Type B pancreatic cell (in vitro differentiated cells): ENCODE measurements at places on chromosomes 1 and 21. TPM values are rescaled to one million over a fixed set of nuclear protein-coding genes. Genes with fewer than 3 reads are reported as not detected.

SYT14 gene
- total RNA-seq, result 3.9 and 5.7 TPM in 2 replicates

CDA gene
- 1.5 and 3.0 TPM in 2 replicates for total RNA-seq

ITLN2 gene
- total RNA-seq, result 0.99 and 1.7 TPM in 2 replicates

CAPN2 gene
- total RNA-seq, result 111 and 120 TPM in 2 replicates

ATP6V1G3 gene
- total RNA-seq, result 0.69 and 0.89 TPM in 2 replicates

RAB7B gene
- 0.26 and 0.82 TPM in 2 replicates for total RNA-seq

APOBEC4 gene
- total RNA-seq, result not detected in 2 replicates

CHI3L2 gene
- 0.72 and 3.4 TPM in 2 replicates for total RNA-seq

MCOLN2 gene
- total RNA-seq, result 0.19 and 0.31 TPM in 2 replicates

FBXO2 gene
- total RNA-seq, result 5.9 and 7.4 TPM in 2 replicates

CAMSAP2 gene
- 27.4 and 28.5 TPM in 2 replicates for total RNA-seq

C2CD4D gene
- 0.43 and 0.45 TPM in 2 replicates for total RNA-seq

CELA2A gene
- 0.67 and 3.5 TPM in 2 replicates for total RNA-seq

BSND gene
- total RNA-seq, result 0.05 TPM in 1 of 2 replicates, not detected in the other

PHLDA3 gene
- total RNA-seq, result 59.3 and 132 TPM in 2 replicates

IQGAP3 gene
- 17.6 and 35.3 TPM in 2 replicates for total RNA-seq

ATP13A2 gene
- total RNA-seq, result 66.4 and 80.3 TPM in 2 replicates

IGSF21 gene
- 0.67 and 0.94 TPM in 2 replicates for total RNA-seq

IL10RB gene
- 13.8 and 19.1 TPM in 2 replicates for total RNA-seq

ANKRD34A gene
- total RNA-seq, result 0.12 and 0.94 TPM in 2 replicates

ADCY10 gene
- total RNA-seq, result 0.14 and 0.39 TPM in 2 replicates

AGO3 gene
- 20.1 and 30.6 TPM in 2 replicates for total RNA-seq

LCE3E gene
- not detected in 2 replicates for total RNA-seq

GNAT2 gene
- total RNA-seq, result not detected in 2 replicates

NR0B2 gene
- 6.8 and 7.2 TPM in 2 replicates for total RNA-seq

GPATCH3 gene
- 19.2 and 23.7 TPM in 2 replicates for total RNA-seq

HAO2 gene
- 0.27 and 0.29 TPM in 2 replicates for total RNA-seq

MFSD2A gene
- total RNA-seq, result 6.1 and 7.3 TPM in 2 replicates

SPRR2G gene
- not detected in 2 replicates for total RNA-seq

LRRC53 gene
- total RNA-seq, result not detected in 2 replicates

YARS1 gene
- 83.7 and 103 TPM in 2 replicates for total RNA-seq

CLDN17 gene
- not detected in 2 replicates for total RNA-seq

IGSF9 gene
- total RNA-seq, result 36.4 and 44.3 TPM in 2 replicates

FAAH gene
- total RNA-seq, result 30.8 and 32.0 TPM in 2 replicates

LIN28A gene
- total RNA-seq, result 3.1 and 26.2 TPM in 2 replicates

OR2L13 gene
- total RNA-seq, result not detected in 2 replicates

FCRLA gene
- 0.22 TPM in 1 of 2 replicates, not detected in the other for total RNA-seq

DCST1 gene
- not detected in 2 replicates for total RNA-seq
